Inflammatory macrophage treated with lipopolysaccharide for 1 hour (primary cell): ENCODE measurements at places on chromosomes 2 and 18.
A peak's percentile ranks its signal among the peaks of the same experiment; 100 is the strongest.

DNA sequence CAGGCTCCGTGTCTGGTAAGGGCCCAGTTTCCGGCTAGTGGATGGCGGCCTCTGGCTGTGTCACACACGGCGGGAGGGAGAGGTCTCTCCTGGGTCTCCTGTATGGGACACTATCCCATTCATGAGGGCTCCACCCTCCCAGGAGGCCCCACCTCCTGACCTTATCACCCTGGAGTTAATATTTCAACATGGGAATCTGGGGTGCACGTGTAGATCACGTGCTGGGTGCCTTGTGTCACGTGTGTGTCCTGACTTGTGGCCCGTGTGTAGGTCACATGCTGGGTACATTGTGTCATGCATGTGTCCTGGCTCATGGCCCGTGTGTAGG is 9.9 kb downstream of the NEU4 start:
- DNase-seq, result no peak

GRCh38 chr2:175624211-175624761 is 377.8 kb downstream of the LNPK start:
- no peak for DNase-seq

- peak; percentile 25 for DNase-seq
Observed at GRCh38 chr2:214560176-214560575, 149.3 kb downstream of the VWC2L start.

DNA sequence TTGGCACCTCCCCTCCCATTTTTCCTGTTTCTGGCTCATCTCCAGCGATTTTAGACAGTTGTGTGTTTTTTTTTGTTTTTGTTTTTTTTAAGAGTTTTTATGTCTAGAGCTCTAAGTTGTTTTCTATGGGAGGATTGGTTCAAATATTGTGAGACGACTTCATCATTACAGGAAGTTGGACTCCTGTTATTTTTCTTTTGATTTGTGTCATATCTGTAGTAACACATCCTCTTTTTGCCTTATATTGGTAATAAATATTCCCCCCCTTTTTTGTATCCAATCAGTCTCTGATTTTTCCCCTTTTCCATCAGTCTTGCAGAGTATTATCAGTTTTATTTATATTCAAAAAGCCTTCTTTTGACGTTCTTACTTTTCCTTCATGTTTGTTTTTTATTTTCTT is 89.0 kb downstream of the KIAA1328 start:
- DNase-seq, result no peak

- no peak for DNase-seq
Observed at GRCh38 chr18:57789090-57789489, 14.0 kb downstream of the ATP8B1 start.

- DNase-seq, result no peak
Observed at GRCh38 chr18:10195529-10195928, 258.9 kb upstream of the APCDD1 start.

GRCh38 chr2:119267604-119268003 is 44.0 kb downstream of the STEAP3 start:
- DNase-seq, result no peak

DNA sequence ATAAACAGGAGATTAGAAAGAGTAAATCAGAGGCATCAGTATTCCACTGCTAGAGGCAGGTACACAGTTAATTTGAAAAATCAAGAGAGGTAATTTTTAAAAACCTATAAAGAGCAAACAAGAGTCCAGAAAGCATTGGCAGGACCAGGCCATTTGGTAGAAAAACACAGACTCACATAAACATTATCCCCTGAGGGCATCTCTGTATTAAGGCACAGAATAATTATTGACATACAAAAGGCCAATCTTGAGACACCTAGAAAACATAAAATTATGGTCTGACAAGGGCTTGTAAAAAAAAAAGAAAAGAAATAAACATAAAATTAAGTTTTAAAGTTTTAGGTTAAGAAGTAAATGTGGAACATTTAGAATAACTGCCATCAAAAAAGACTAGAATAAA is 120.6 kb downstream of the OSBPL1A start:
- DNase-seq, result no peak
